ENCODE measurements at places on chromosomes 16 and 17.

GRCh38 chr17:1206026-1206777 is 26.4 kb upstream of the ABR start:
- no peak for DNase-seq

DNA sequence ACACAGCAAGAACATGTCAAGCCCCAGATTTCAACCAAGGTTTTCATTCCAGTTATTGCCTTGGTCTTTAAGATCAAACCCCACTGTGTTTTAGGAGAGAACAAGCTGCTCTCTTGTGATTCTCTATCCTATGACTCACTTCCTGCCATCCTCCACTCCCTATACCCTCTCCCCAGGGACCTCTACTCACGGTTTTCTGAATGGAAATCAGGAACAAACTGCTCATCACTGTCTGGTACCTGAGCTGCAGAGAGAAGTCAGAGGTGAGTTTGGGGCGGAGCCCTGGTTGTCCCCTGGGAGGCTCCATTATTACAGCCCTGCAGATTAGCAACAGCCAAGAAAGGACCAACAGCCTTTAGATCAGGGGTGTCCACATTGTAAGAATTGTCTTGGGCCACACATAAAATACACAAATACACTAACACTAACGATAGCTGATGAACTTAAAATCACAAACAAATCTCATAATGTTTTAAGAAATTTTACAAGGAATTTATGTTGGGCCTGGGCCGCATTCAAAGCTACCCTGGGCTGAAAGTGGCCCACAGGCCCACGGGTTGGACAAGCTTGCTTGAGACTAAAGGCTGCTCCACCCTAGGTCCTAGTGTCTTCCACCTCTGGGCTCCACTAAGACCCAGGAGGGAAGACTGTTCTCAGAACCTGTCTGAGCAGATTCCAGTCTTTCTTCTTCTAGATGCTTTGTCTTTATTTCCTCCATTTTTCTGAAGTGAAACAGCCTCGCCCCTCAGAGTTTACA is 9.7 kb downstream of the ETV4 start:
- no peak for DNase-seq

- no peak for DNase-seq
Measured at GRCh38 chr17:73357318-73357717, 45.5 kb upstream of the CDC42EP4 start.

DNA sequence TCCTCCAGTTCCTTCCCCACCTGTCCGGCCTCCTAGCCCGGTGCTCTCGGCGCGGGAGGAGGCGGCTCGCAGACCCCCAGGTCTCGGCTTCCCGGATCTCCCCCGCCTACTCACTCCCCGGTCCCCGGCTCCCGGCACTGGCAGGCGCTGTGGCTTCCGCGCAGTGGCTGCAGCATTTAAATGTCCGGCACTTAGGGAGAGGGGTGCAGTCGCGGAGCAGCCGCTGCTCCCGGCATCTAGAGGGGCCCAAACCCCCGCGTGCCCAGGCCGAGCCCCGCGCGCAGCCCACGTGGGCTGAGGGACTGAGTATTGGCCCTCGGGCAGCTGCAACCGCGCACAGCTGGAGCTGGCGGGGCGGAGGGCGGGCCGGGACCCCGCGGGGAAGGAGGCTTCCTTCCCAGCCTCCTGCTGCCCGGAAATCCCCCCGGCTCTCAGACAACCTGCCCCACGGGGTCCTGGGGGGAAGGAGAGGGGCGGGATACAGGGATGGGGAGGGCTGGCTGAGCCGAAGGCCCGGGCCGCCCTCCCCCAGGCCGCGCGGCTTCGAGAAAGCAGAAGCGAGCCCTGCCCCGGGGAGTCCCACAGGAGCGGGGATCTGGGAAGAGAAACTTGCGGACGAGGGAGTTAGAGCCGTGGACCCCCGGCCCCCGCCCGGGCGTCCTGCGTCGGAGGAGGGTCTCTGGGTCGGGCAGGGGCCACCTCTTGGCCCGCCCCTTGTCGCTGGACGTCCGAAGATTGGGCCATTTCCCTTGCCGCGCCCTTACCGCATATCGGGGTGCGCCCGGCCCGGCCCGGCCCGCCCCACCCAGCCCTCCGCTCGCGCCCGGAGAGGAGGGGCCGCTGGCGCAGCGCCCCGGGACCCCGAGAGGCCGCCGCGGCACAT is at the start of gene MMP25:
Gene MMP25 (plus strand): TSS at position 804 of the 883 bp plus-strand sequence. CDS start 357 bp downstream, outside the sequence.
- DNase-seq: peak; percentile 63

- no peak for DNase-seq
Measured at GRCh38 chr16:88631384-88631783, 7.0 kb upstream of the IL17C start.

GRCh38 chr17:67696853-67697498 is 20.8 kb upstream of the NOL11 start:
- DNase-seq: no peak

DNA sequence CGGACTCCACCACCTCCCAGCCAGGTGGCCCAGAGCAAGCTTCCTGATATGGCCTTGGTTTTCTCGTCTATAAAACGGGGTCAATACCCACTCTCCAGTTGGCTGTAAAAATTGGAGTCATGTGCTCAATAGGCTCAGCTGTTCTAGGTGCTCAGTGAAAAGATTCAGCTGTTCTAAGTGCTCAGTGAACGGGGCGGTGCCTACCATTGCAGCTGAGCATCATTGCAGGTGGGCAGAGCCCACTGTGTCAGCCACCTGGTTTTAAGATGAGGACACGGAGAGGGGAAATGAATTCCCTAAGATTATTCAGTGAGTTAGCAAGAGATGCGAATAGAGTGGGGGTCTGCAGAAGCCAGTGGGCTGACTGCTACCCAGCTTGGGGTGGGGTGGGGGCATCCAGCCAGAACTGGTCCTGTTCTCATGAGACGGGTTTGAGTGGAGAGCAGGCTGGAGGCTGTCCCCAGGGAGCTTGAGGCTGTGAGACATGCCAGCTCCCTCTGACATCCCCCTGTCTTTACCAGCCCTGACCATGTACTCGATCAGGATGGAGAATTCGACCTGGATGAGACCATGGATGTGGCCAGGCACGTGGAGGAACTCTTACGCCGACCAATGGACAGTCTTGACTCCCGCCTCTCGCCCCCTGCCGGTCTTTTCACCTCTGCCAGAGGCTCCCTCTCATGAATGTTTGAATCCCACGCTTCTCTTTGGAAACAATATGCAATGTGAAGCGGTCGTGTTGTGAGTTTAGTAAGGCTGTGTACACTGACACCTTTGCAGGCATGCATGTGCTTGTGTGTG is 21.9 kb downstream of the STAT5A start:
- no peak for DNase-seq

DNA sequence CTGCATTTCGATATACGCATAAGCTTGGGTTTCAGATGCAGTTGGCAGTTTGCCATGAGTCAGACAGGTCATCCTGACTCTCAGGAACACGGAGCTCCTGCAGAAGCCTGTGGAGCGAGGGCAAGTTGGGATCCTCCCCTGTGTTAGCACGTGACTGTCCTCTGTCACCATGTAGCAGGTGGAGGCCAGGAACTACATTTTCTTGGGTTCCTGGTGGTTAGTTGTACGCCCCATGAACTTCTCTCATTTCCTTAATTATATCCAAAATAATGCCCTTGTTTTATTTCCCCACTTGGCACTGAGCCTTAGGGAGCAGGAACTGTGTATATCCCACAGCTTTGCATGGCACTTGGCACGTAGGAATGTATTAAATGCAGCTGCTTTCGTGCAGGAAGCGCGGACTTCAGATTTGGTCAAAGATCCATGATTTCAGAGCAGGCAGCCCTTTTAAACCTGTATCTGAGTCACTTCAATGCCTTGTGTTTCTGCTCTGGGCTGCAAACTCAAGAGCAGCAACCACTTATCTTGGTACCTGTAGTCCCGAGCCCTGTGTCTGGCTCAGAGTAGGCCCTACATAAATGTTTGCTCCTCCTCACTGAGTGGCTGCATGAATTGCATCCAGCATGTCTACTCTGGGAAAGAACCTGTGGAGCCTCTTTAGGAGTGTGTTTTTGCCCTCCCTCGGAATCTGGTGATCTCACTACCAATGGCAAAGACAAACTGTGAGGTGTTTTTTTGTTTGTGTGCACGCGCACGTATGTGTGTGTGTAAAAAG is 428.4 kb downstream of the MAF start:
- peak; percentile 42 for DNase-seq

- DNase-seq: no peak
Measured at GRCh38 chr17:17104494-17104893, 62.2 kb downstream of the MPRIP start.

DNA sequence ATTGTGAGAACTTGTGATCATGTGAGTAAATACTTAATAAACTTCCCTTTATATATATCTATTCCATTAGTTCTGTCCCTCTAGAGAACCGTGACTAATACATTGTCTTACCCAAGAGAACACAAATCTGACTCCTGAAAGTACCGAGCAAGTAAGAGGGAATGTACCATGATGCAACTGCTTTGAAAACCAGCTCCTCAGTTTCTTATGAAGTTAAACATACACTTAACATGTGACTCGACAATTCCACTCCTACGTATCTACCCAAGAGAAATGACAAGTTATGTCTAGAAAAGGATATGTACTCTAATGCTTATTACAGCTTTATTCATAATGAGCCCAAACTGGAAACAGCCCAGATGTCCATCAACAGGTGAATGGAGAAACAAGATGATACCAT is 8.8 kb upstream of the GJD3 start:
- DNase-seq: no peak

GRCh38 chr16:65648101-65648500 is 526.2 kb upstream of the CDH11 start:
- no peak for DNase-seq

DNA sequence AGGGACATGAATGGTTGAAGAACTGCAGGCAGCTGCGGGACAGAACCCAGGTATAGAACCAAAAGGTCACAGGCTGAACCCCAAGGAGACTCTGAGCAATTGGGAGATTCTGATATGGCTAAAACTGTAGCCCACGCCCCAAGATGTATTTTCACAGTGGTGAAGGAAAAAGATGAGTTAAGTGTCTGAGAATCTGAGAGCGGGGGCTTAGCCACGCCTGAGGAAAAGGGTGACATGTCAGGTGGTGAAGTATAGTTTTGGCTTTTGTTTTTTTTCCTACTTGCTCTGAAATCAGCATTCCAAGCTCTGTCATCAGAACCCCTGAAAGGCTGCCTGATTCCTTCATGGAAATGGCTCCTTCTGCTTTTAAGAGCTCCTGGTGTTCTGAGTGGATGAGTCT is 73.3 kb downstream of the AKAP1 start:
- no peak for DNase-seq

- no peak for DNase-seq
Measured at GRCh38 chr17:37825851-37826250, 81.0 kb upstream of the HNF1B start.

DNA sequence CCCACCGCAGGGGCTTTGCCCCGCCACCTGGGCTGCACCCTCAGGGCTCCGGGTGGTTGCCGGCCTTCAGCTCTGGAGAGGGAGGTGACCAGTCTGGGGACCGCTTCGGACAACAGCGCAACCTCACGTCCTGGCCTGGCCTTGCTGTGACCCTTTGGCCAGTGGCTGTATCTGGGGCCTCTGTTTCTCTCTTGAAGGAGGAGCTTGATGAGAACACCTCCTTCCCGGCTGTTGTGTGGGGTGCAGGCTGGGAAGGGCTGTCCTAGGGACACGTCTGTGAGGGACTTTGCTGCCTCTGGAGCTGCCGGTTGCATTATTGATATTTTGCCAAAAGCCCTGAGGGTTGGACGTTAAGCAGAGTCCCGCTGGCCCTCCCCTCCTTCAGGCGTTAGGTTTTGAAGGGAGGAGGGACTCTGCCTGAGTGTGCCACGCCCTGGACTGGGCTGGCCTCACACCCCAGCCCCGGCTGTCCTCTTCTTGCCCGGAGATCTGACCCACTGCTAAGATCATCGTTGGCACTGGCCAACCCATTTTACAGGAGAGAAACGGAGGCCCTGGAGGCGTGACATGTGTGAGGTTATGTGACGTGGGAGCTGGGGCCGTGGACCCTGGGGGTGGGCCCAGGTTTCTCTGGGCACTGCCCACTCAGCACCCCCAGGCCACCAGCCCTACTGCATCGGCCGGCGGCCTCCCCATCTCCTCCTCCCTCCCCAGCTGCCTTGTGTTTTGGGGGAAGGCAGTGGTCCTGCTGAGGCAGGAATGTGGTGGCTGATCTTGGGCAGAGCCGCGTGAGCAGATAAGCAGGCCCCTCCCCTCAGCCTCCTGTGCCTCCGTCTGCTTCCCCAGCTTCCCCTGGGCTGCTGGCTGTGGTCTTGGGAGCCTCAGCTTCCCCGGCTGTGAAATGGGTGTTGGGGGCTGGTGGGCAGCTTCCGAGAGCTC is 8.5 kb downstream of the ZFPM1 start:
- DNase-seq: no peak

GRCh38 chr17:47690121-47690520 is 3.8 kb upstream of the TBKBP1 start:
- no peak for DNase-seq

- DNase-seq: no peak
Measured at GRCh38 chr17:65634533-65634932, 73.1 kb upstream of the AXIN2 start.

- DNase-seq: peak; percentile 68
Measured at GRCh38 chr16:1054660-1055556, 17.6 kb upstream of the SSTR5 start.

DNA sequence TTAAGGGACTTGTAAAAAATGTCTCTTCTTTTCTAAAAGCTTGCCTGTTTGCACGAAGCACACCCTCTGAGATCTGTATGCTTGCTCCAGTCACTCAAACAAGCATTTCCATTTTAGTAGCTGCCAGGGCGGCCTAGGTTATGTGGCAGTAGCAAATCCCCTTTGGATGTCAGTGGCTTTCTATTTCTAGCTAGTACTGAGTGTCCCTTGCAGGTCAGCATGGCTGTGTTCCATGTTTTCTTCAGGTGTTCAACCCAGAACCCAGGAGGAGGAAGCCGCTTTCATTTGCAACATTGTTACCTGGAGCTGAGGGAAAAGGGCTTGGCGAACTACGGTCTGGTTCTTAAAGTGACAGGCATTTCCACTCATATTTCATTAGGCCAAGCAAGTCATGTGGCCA is 36.4 kb downstream of the FOXL1 start:
- DNase-seq: no peak

DNA sequence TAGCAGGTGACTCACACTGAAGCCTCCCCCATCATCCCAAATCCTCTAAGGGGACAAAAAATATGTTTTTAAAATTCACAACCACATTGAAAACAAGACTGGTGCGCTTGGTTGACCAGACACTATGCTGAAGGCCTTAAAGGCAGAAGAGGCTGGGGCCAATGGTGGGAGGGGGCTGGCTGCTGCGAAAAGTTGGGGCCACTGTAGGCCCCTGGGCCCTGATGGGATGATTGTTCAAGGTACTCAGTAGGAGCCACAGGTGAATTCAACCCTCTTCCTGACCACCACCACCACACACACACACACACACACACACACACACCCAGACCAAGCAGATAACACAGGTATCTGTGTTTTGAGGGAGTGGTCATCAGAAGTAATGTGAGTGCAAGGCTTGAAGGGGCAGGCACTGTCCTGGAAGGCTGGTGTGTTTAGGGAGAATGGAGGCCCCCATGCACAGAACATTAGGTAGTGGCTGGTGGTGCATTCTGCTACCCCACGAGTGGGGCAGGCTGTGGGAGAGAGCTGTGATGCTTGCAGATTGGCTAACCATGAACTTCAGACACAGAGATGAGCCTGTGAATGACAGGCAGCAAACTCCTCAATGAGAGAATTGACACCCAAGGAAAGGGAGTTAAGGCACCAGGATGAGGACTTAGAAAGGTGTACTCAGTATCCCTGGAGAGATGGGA is 55.0 kb downstream of the NT5M start:
- no peak for DNase-seq

- DNase-seq: no peak
Measured at GRCh38 chr17:29158096-29158487, 22.1 kb downstream of the MYO18A start.

- no peak for DNase-seq
Measured at GRCh38 chr17:75335315-75335714, 46.1 kb upstream of the SLC25A19 start.

All from right kidney (tissue), 9 donors.